Suppressor macrophage treated with lipopolysaccharide for 4 hours (primary cell): ENCODE measurements at places on chromosomes 2 and 18.
A peak's percentile ranks its signal among the peaks of the same experiment; 100 is the strongest.

GRCh38 chr2:153872311-153873051 lies 759 bp downstream of the GALNT13 start:
- DNase-seq: no peak

DNA sequence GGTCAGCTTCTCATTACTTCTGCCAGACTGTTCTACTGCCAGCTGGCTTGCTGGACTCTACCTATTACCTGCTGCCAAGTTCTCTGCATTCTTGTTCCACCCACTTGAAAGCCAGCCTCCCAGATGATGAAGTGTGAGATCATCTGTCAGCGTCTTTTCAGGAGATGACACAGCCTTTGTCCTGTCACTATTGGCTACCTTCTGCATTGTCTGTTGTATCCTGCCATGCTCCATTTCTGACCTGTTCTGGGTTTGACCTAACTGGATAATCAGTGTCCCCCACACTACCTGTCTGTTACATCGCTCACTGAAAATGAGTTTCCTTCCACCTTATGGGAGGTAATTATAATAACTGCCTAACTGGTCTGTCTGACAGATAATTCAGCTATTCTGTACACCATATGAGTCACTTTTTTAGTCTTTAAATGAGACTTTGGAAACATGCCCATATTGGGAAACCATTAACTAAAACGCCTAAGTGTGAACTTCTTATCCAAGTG lies 520.6 kb downstream of the METTL4 start:
- DNase-seq: no peak

DNA sequence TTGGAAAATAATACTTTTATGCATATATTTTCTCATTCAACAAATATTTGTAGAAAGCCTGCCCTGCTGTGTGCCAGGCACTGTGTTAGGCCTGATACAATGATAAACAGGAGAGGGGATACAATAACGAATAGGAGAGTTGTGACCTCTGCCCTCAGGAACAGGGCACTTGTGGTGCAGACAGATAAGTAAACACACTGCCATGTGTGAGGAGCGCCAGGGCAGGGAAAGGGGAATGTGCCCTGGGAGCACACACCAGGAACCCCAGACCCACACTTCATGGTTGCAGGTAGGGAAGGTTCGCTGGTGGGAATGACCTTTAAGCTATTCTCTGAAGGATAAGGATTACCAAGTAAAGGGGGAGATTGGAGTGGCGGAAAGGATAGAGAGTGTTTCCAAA lies 42.2 kb upstream of the DSC1 start:
- DNase-seq: no peak

DNA sequence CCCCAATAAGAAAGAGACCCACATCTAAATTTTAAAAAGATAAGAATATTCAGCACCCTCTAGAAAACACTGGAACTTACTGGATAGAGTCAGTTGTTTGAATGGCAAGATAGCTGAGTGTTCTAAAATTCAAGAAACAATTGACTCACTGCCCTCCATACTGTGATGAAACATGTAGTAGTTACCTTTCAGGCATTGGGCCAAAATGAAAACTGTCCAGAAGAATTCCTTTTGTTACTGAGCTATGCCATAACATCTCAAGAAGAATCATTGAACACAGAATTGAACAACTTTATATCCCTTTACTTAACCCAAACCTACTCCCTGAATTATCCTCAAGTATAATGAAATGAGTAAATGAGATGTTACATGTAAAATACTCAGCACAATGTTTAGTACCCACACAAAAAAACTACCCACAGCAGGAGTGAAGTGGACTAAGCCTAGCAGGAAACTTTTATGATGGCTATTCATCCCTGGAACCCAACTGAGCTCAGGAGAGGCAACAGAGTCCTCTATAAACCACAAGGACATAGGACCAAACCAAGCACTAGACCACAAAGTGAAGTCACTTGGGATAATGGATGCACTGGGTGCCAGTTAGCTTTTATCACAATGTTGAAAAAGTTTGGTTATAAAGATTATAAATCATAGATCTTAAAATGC lies 32.7 kb downstream of the RBM43 start:
- no peak for DNase-seq

- DNase-seq: no peak
Observed at GRCh38 chr18:22394428-22394827, 23.3 kb downstream of the CTAGE1 start.

DNA sequence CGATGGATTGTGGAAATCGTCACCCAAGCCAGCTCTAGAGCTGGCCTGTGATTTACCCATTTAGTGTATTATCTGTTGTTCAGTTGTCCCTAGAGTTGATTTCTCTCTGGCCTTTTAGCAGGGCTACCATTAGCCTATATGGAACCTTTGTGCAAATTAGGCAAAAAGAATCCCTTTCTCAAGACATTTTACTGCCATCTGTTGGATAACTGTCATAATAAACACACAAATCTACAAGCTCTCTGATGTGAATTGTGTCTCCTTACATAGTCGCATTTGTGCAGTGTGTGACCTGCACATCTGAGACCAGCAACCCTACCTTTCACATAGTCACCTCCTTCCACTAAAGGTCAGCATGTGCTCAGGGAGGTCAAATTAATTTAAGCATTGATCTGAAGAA lies 34.0 kb downstream of the LOXHD1 start:
- peak; percentile 10 for DNase-seq

- DNase-seq: peak; percentile 79
Observed at GRCh38 chr2:223970343-223971128, 13.3 kb downstream of the MRPL44 start.

GRCh38 chr2:133975676-133976428 lies 278.0 kb upstream of the MGAT5 start:
- DNase-seq: no peak

GRCh38 chr2:121006743-121007489 lies 271.2 kb downstream of the GLI2 start:
- DNase-seq: no peak

- no peak for DNase-seq
Observed at GRCh38 chr2:101704816-101705578, 7.5 kb downstream of the MAP4K4 start.

- DNase-seq: no peak
Observed at GRCh38 chr2:226274143-226274542, 525.5 kb downstream of the IRS1 start.

GRCh38 chr18:59085126-59085794 lies 54.4 kb upstream of the SEC11C start:
- no peak for DNase-seq

DNA sequence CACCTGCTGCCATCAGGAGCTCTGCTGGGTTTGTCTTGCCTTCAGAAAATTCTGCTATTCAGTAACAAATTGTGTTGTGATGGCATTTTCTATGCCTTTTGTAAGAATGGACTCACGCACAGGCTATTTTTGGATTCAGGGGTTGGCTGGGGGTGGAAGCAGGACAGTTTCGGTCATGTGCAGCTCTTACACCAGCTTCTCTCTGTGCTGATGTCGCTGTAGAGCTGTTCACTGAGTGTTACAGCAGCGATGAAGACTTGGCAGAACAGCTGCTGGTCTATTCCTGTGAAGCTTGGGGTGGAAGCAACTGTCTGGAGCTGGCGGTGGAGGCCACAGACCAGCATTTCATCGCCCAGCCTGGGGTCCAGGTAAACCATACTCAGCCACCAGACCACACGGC lies 49.2 kb downstream of the TRPM8 start:
- peak; percentile 16 for DNase-seq

DNA sequence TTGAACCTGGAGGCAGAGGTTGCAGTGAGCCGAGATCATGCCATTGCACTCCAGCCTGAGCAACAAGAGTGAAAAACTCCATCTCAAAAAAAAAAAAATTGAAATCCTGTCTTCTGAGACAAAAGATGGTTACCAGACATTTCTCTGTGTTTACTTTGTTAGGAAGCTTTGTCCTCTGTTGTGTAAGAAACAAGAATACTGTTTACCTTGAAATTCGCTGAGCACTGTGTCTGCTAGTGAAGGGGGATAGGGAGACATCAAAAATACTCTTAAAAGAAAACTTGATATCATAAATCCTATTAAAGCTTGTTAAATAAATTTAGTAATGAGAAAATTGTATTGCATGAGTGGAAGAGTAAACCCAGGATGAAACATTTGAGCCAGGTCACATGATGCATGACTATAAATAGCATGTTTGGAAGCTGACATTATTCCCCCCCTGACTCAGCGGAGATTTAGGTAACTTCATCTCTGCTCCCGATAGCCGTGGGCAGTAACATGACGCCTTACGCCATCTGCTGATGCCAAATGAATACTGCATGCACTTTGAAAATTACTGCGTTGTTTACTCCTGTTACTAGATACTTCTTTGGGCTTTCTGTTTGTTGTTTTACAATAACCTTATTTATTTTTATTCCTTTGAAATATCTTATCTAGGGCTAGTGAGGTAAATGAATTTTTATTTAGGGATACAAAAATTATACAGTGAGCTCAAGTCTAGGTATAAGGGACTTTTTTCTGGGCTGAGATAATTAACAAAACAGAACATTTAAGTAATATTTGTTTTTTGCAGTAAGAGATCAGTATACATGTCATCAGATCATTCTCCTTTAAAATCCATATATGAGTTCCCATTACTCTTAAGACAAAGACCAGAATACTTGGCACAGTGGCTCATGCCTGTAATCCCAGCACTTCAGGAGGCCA lies 134.9 kb downstream of the MAP3K20 start:
- DNase-seq: peak; percentile 86

- peak; percentile 16 for DNase-seq
Observed at GRCh38 chr2:217393585-217394032, 533.7 kb upstream of the TNP1 start.

- no peak for DNase-seq
Observed at GRCh38 chr2:238527565-238527964, 100.8 kb downstream of the ASB1 start.

- DNase-seq: no peak
Observed at GRCh38 chr2:95362486-95362885, 40.0 kb upstream of the FAHD2A start.

GRCh38 chr2:120583121-120583520 lies 152.5 kb upstream of the GLI2 start:
- DNase-seq: no peak

- DNase-seq: no peak
Observed at GRCh38 chr2:171735991-171736710, 48.9 kb downstream of the DYNC1I2 start.

- no peak for DNase-seq
Observed at GRCh38 chr18:52888014-52888413, 548.0 kb downstream of the DCC start.

- peak; percentile 14 for DNase-seq
Observed at GRCh38 chr2:224442071-224442967, 40.4 kb upstream of the FAM124B start.

DNA sequence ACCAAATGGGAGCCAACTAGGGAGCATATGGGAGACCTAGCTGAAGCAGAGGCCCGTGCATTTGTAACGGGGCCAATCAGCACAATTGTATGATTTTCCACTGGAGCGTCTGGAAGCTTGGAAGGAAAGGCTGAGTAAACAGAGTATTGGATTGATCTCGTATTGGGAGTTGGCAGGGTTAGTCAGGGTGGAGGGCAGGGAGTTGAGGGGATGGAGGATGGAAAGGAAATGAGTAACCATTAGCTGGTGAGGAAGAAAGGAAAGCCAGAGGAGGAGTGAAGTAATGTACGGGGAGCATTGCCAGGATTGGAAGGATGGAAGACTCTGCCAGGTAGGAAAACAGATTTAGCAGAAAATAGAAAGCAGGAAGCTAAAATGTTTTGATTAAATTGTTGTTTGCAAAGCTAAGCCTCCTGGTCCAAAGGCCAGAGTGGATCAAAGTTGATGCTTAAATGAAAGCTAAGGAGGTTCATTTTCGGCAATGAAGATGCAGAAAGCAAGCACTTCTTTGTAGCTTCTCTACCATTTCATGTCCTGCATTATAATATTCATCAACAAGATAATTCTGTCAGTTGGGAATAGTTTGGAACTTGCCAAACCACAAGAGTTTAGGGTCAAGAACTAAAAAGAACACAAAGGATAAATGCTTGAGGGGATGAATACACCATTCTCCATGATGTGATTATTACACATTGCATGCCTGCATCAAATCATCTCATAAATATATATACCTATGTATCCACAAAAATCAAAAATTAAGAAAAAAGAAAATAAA lies 75.6 kb upstream of the TTN start:
- DNase-seq: no peak

DNA sequence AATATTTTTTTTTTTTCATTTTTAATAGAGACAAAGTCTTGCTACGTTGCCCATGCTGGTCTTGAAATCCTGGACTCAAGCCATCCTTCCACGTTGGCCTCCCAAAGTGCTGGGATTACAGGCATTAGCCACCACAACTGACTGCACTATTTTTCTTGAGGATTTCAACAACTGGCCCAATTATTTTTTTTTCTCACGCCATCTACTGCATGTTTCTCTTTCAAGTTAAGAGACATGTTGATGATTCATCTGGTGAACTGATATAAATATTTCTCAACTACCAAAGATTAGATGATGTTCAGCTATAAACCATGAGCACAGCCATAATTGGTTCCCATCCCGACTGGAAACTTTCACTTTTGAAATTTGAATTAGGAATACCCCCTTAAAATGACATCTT lies 688.4 kb upstream of the SYT4 start:
- no peak for DNase-seq

GRCh38 chr18:64806232-64806631 lies 657.3 kb upstream of the LINC00305 start:
- DNase-seq: no peak

DNA sequence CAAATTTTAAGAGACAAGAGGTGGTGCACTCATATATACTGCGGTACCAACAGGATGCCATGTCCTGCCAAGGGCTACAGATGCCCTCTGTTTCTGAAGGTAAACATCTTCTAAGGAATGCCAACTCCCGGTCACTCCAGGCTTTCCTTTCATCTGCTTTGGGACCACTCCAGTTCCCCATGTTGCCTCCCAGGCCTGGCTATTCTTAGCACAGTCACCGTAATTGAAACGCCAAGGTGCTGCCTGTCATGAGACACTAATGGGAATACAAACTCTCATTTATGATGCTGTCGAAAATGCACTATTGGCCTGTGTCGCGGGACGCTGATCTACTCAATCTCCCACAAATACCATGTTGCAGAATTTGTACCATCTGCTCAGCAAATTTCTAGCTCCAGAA lies 79.6 kb downstream of the KLF7 start:
- DNase-seq: no peak

- DNase-seq: no peak
Observed at GRCh38 chr2:131122496-131122895, 17.4 kb downstream of the PLEKHB2 start.

DNA sequence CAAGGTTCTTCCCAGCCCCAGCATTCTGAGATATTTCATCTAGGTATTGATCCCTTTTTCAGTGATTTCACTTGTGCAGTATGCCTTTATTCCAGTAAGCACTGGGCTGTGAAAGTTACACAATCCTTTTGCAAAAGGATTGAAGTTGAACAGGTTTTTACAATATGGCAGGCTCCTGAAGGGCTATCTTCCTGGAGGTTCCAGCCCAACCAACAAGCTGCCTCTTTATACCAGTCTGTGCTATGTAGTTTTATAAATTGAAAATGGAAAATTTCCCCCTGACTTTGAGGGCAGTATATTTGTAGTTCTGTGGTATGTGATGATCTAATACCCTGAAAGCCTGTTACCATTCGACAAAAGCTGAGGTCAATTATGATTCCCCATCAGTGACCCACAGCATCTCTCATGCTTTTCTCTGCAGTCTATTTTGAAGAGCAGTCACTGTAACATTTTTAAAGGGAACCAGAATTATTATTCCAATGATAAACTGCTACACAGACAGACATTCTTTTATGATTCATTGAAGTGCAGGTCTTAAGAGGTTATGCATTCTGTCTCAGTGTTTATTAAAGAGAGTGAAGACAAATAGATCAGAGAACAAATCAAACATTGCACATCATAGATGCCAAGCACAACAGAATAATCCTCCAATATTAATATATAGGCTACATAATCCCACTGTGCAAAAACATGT lies 35.2 kb upstream of the STPG4 start:
- DNase-seq: no peak
